ENCODE measurements at places on chromosomes 3 and 15.

DNA sequence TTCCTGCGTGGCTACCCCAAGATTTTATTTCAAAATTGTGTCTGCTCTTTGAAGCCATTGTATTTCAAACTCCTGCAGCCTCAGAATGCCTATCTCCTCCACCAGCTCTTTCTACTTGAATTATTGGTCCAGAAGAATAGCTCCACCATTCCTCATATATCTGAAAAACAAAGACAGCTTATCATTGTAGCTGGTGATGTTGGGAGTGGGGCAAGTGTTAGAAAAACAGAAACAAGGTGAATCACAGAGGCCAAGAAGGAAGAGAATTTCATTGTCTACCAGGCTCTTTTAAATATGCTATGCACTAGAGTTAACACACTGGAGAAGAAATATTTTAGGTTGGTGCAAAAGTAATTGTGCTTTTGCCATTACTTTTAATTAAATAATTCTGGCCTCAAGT is 307.9 kb upstream of the ROPN1 start:
- H3K27me3 ChIP-seq = peaks cover 10% of the 10 kb centered on the region
- H3K4me3 ChIP-seq = no peak overlapping the region
- no peaks in the 10 kb centered on the region for H3K4me1 ChIP-seq
- no peak for DNase-seq
- H3K36me3 ChIP-seq = no peaks in the 10 kb centered on the region
- H3K27ac ChIP-seq = no peak overlapping the region

DNA sequence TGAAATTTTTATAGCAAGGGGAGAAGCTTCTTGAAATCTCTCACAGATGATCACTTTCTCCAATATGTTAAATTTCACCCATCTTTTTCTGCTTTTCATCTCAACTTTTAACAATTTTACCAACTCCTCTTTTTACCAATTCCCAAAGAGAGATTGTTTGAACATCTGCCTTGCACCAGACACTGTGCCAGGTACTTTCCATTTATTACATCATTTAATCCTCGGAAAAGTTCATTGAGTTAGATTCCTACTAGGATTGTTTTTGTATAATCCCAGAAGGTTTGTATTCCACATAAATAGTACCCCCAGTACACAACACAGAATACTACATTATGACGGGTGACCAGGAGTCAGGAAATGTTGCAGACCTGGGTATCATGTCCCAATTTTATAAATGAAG is 74.1 kb downstream of the ATP8B4 start:
- H3K27me3 ChIP-seq = peaks cover 2% of the 10 kb centered on the region
- no peak overlapping the region for H3K4me3 ChIP-seq
- H3K36me3 ChIP-seq = peaks cover 61% of the 10 kb centered on the region
- DNase-seq = no peak
- no peak overlapping the region for H3K27ac ChIP-seq

- no peak overlapping the region for H3K27ac ChIP-seq
- no peak overlapping the region for H3K4me3 ChIP-seq
- no peak for DNase-seq
- H3K4me1 ChIP-seq = peaks cover 16% of the 10 kb centered on the region
- H3K36me3 ChIP-seq = peaks cover 4% of the 10 kb centered on the region
- no peaks in the 10 kb centered on the region for H3K27me3 ChIP-seq
Observed at GRCh38 chr3:97983933-97984491, 11.8 kb upstream of the RIOX2 start.

GRCh38 chr3:184953401-184953800 is 141.4 kb downstream of the VPS8 start:
- no peak for DNase-seq
- no peaks in the 10 kb centered on the region for H3K27me3 ChIP-seq
- H3K27ac ChIP-seq = no peak overlapping the region

DNA sequence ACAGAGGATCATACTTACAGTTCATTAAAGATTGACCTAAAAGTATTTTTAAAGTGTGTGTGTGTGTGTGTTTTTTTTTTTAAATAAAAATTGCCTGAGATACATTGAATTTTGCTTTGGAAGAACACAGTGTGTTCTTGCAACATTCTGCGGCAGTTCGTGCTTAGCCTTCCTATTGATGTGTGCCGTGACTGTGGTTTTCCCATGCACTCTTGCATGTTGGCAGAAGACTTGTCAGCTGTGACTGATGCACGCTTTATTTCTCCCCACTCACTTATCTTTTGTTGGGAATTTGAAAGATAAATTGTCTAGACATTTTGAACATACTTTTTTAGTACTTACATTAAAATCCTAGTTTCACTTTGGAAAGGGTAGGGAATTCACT is 136.3 kb upstream of the LRRFIP2 start:
- H3K27me3 ChIP-seq = no peaks in the 10 kb centered on the region
- DNase-seq = no peak
- H3K4me1 ChIP-seq = peaks cover 8% of the 10 kb centered on the region
- H3K4me3 ChIP-seq = peak overlapping the region; percentile 3

DNA sequence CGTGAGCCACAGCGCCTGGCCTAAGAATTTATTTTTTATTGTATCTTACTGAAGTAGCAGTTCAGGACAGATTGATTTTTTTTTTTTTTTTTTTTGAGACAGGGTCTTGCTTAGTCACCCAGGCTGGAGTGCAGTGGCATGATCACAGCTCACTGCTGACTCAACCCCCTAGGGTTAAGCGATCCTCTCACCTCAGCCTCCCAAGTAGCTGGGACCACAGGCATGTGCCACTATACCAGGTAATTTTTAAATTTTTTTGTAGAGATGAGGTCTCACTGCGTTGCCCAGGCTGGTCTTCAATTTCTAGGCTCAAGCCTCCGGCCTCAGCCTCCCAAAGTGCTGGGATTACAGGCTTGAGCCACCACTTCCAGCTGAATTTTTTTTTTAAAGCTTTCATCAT is 99.8 kb upstream of the HERC1 start:
- peaks cover 19% of the 10 kb centered on the region for H3K4me1 ChIP-seq
- H3K4me3 ChIP-seq = no peak overlapping the region
- H3K27ac ChIP-seq = no peak overlapping the region
- DNase-seq = no peak

DNA sequence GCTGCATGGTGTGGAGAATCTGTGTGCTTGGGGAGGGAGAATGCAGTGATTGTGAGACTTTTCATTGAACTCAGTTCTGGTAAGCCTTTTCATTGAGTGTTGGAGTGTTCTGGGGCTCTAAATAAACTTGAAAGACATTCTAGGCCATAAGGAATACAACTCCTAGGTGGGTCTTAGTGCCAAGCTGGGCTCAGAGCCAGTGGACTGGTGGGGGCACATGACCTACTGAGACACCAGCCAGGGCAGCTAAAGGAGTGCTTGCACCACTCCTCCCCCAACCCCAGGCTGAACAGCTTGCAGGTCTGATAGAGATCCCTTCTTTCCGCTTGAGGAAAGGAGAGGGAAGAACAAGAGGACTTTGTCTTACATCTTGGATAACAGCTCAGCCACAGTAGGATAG is 21.7 kb upstream of the KPNA4 start:
- H3K4me3 ChIP-seq = no peak overlapping the region
- H3K36me3 ChIP-seq = no peaks in the 10 kb centered on the region
- H3K27me3 ChIP-seq = peaks cover 23% of the 10 kb centered on the region
- H3K4me1 ChIP-seq = no peaks in the 10 kb centered on the region

DNA sequence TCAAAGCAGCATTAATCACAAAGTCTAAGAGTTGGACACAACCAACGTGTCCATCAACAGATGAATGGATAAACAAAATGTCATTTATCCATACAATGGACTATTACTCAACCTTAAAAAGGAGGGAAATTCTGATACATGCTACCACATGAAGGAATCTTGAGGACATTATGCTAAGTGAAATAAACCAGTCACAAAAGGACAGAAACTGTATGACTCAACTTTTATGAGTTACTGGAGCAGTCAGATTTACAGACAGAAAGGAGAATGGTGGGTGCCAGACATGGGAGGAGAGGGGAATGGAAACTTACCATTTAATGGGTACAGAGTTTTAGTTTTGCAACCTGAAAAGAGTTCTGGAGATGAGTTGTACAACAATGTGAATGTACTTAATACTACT is 43.0 kb upstream of the SEC13 start:
- H3K36me3 ChIP-seq = no peaks in the 10 kb centered on the region
- no peak for DNase-seq
- no peak overlapping the region for H3K27ac ChIP-seq
- peaks cover 3% of the 10 kb centered on the region for H3K27me3 ChIP-seq

- H3K27me3 ChIP-seq = no peaks in the 10 kb centered on the region
- H3K36me3 ChIP-seq = no peaks in the 10 kb centered on the region
- no peak overlapping the region for H3K4me3 ChIP-seq
- H3K27ac ChIP-seq = no peak overlapping the region
- DNase-seq = no peak
Observed at GRCh38 chr3:81352867-81353266, 408.6 kb downstream of the GBE1 start.

- H3K4me1 ChIP-seq = no peaks in the 10 kb centered on the region
- no peak overlapping the region for H3K4me3 ChIP-seq
- H3K27ac ChIP-seq = no peak overlapping the region
- H3K36me3 ChIP-seq = peaks cover 2% of the 10 kb centered on the region
Observed at GRCh38 chr3:78941587-78941986, 826.2 kb downstream of the ROBO1 start.

DNA sequence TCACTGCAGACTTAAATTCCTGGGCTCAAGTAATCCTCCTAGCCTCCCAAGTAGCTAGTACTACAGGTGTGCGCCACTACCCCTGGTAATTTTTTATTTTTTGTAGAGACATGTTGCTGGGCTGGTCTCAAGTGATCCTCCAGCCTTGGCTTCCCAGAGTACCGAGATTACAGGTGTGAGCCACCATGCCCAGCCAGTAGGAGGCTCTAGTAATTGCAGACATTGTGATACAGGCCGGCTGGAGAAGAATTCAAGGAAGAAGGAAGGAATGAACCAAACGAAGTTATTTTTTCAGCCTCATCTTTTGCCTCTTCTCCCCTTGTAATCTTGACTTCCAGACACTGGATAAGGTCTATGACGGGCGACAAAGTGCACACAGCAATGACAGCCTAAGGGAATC is 3.2 kb upstream of the PPP4R2 start:
- no peak overlapping the region for H3K4me3 ChIP-seq
- DNase-seq = no peak
- H3K36me3 ChIP-seq = peaks cover 5% of the 10 kb centered on the region
- peaks cover 5% of the 10 kb centered on the region for H3K4me1 ChIP-seq
- H3K27me3 ChIP-seq = no peaks in the 10 kb centered on the region
- no peak overlapping the region for H3K27ac ChIP-seq

GRCh38 chr3:99873269-99874102 is 55.8 kb downstream of the CMSS1 start:
- H3K4me3 ChIP-seq = no peak overlapping the region
- H3K36me3 ChIP-seq = peaks cover 5% of the 10 kb centered on the region
- H3K27me3 ChIP-seq = peaks cover 34% of the 10 kb centered on the region
- H3K27ac ChIP-seq = no peak overlapping the region
- no peak for DNase-seq
- H3K4me1 ChIP-seq = peaks cover 31% of the 10 kb centered on the region

DNA sequence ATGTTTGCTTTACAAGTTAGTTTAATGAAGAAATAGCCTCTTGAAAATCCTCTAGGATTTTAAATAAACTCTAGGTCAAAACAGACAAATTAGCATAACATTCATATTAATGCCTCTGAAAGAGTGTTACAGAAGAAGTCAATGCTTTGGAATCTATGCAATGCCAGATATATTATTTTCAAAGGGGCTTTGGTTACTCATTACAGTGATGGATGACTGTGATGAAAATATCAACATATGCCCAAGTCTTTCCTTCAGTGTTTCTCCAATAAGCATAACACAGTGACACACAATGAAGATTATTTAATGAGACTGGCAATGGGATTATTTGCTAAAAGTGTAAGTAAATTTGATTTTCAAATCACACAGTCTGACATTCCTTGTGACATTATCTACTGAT is 1247.2 kb downstream of the ROBO2 start:
- H3K27me3 ChIP-seq = no peaks in the 10 kb centered on the region
- no peak overlapping the region for H3K4me3 ChIP-seq
- no peak overlapping the region for H3K27ac ChIP-seq
- no peak for DNase-seq

GRCh38 chr3:67000009-67000408 is 1.9 kb downstream of the KBTBD8 start:
- peaks cover 12% of the 10 kb centered on the region for H3K27me3 ChIP-seq
- no peak overlapping the region for H3K27ac ChIP-seq
- no peak overlapping the region for H3K4me3 ChIP-seq

- H3K4me1 ChIP-seq = no peaks in the 10 kb centered on the region
- no peak for DNase-seq
- H3K4me3 ChIP-seq = no peak overlapping the region
- H3K27me3 ChIP-seq = no peaks in the 10 kb centered on the region
Observed at GRCh38 chr3:34884007-34884406, 755.3 kb upstream of the ARPP21 start.

- peak; percentile 60 for DNase-seq
- peak overlapping the region; percentile 80 for H3K4me3 ChIP-seq
- peak overlapping the region; percentile 98 for H3K27ac ChIP-seq
Observed at GRCh38 chr15:58545307-58546065, 113.7 kb downstream of the LIPC start.

GRCh38 chr15:76987896-76988860 is 6.7 kb upstream of the PSTPIP1 start:
- H3K4me3 ChIP-seq = peak overlapping the region; percentile 71
- H3K36me3 ChIP-seq = no peaks in the 10 kb centered on the region
- H3K27ac ChIP-seq = peak overlapping the region; percentile 95
- DNase-seq = no peak
- no peaks in the 10 kb centered on the region for H3K27me3 ChIP-seq

GRCh38 chr3:169993761-169994160 is 27.2 kb downstream of the SEC62 start:
- peaks cover 2% of the 10 kb centered on the region for H3K4me1 ChIP-seq
- H3K27ac ChIP-seq = no peak overlapping the region
- H3K27me3 ChIP-seq = no peaks in the 10 kb centered on the region
- no peak overlapping the region for H3K4me3 ChIP-seq
- DNase-seq = no peak

DNA sequence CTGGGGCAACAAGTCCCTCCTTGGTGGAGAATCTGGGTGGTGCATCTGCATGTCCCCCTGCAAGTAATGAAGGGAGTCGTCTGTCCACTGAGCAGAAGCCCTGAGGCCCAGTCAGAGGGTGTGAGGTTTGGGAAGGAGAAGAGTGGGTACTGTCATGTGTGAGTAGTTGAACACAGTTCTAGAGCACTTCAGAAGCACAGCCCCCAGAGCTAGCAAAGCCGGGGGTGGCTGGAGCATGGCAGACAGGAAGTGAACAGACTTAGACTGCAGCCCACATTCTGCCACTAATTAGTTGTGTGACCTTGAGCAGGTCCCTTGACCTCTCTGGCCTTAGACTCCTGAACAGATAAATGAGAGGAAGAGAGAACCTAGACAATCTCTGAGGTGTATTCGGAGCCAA is 207.6 kb downstream of the UACA start:
- no peak for DNase-seq
- H3K27me3 ChIP-seq = peaks cover 4% of the 10 kb centered on the region
- no peak overlapping the region for H3K4me3 ChIP-seq
- H3K27ac ChIP-seq = peak overlapping the region; percentile 13
- H3K4me1 ChIP-seq = peaks cover 5% of the 10 kb centered on the region
- peaks cover 6% of the 10 kb centered on the region for H3K36me3 ChIP-seq

GRCh38 chr15:93298901-93299300 is 209.9 kb upstream of the RGMA start:
- no peaks in the 10 kb centered on the region for H3K4me1 ChIP-seq
- H3K36me3 ChIP-seq = no peaks in the 10 kb centered on the region
